ENCODE measurements at places on chromosomes 3 and 15.

DNA sequence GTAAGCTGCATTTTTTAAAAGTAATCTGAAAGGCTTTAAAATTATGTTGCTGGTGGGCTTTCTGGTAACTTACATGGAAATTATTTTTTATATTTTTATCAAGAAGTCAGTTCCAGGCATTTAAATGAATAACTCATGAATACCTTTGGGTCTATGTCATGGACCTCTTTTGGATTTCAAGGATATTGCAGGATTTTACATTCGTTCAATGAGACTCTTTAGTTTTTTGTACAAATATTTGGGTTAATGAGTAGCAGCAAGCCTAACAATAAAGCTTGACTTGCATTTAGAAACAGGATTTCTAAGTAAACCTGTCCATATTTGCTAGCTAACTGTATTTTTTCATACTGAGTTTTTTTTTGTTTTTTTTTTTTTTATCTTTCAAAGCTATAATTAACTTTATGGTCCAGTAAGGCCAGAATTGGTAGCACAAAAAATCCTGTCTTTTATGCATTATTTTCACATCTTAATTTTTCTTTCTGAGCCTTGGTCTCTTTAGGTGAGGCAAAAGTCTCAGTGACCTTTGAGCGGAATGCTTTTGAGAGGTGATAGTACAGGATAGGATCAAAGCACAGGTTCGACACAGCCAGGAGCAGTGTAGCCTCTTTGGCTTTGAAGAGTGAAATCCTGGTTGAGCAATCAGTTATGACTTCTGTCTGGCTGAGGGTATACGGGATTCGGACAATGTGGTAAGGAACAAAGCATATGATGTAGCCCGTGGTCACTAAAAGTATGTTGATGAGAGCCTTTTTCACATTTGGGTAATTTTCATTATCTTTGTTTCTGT lies 4.8 kb downstream of the GPR171 start:
- no peak for DNase-seq

DNA sequence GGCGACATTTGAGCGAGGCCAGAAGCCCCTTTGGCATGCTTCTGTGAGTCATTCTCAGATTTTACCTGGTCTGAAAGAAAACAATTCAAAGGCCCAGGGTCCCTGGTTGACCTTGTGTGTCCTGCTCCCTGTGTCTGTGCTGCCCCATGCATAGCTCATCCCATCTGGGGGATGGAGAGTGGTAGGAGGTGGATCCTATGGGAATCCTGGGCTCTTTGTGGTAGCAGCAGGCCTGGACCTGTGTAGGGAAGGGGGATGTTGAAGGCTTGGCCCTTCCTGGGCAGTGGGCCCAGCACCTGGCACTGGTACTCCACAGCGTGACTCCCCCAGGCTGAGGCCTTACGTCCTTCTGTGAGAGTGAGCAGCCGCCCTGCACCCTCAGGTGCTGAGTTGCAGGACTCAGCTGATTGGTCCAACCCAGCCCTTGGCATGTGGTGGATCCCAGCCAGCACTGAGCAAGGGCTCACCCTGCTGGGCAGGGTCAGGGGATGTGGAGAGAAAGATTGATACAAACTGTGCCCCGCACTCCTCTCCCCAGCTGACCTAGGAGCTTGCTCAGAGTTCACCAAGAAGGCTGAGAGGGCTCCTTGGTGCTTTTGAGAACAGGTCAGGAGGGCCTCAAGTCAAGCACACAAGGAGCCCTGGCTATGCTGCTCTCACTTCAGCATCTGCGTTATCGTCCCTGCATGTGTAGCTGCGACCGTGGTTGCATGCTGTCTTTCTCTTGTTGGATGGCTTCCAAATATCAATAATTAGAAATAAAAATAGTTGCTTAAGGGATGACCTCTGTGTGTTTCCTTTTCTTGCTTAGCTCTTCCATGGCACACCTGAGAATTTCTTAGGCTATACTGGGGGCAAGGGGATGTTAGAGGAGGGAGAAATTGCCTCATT lies 21.4 kb upstream of the JMJD7 start:
- DNase-seq = no peak

GRCh38 chr3:120382941-120383447 lies 33.8 kb upstream of the LRRC58 start:
- no peak for DNase-seq

GRCh38 chr3:61617041-61617440 lies 55.7 kb downstream of the PTPRG start:
- DNase-seq = no peak

- DNase-seq = no peak
Observed at GRCh38 chr3:3586843-3587646, 212.2 kb upstream of the LRRN1 start.

GRCh38 chr3:46948830-46949671 lies 27.5 kb downstream of the CCDC12 start:
- DNase-seq = no peak

GRCh38 chr15:93825682-93826081 lies 405.7 kb upstream of the MCTP2 start:
- DNase-seq = no peak

GRCh38 chr3:128356822-128357221 lies 109.9 kb downstream of the DNAJB8 start:
- no peak for DNase-seq

DNA sequence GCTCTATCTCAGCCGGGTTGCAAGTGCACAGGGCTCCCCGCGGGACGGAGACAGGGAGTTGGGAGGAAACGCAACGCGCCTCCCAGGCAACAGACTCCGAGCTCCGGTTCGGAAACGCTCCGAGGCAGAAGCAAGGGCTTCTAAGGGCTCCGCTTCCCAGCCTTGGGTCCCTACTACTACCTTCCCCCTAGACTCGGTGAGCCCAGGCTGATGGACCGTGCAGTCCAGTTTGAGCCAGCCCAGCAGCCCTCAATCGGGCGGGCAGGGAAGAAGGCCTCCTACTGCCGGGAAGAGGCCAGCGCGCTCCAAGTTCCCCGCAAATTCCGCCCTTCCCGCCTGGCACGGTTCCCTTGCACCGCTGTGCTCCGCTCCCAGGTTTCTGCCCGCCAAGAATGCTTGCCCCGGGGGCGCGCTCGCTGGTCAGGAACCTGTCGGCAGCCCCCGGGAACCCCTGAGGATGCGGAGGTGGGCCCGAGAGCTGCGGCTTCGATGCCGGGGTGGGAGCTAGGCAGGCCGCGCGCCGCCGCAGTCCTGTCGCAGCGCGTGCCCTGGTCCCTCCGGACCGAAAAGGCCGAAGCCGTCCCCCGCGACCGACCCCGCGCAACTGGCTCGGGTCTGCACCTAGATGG lies 728 bp downstream of the TRANK1 start:
- peak; percentile 59 for DNase-seq

DNA sequence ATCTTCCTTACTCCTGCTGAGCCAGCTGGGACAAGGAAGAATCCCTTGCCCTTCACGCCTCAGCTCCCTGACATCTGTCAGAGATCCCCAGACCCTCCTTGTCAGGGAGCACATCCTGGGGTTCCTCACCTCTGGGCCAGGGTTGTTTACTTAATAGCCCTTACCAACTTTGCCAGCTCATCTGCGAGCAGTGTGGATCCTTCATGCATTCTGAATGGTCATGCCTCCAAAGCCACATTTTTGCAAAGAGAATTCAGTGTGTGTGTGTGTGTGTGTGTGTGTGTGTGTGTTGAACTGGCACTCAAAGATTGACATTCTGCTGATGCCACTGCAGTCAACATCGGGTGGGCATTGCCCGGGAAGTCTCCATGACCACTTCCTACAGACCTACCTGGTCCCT lies 112.6 kb downstream of the SLC49A4 start:
- DNase-seq = no peak

DNA sequence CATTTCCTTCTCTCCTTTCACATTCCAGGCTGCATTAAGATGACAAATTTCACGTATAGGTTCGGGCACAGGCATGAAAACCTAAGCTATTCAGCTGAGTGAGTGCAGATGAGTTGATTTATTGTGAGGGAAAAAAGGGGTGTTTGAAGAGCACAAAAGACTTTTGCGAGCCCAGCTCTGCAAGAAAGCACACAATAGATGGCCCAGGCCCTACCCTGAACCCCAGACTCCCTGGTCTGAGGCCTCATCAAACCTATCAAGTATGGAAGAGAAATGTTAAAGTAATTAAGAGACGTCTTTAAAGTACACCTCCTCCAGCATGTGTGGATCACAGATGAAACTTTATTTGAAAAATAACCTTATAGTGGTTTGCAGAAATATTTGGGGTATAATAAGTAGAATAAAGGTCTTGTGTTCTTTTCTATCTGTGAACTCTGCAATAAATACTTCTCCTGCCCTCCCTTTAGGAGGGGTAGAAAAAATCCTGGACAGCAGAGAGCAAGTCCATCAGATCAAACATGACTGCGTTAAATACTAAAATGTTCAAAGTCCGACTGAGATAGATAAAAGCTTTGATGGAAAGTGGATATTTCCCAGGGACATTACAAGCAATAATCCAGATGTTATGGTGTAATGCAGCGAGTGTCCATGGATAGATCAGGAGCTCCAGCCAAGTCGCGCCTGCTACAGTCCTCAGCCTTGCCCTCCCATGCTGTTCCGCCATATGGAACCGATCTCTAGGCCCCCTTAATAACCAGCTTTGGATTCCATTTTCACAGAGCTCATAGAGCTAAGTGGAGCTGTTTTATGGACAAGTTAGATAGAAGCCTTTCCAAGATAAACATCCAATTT lies 121.5 kb downstream of the MCTP2 start:
- DNase-seq = no peak

DNA sequence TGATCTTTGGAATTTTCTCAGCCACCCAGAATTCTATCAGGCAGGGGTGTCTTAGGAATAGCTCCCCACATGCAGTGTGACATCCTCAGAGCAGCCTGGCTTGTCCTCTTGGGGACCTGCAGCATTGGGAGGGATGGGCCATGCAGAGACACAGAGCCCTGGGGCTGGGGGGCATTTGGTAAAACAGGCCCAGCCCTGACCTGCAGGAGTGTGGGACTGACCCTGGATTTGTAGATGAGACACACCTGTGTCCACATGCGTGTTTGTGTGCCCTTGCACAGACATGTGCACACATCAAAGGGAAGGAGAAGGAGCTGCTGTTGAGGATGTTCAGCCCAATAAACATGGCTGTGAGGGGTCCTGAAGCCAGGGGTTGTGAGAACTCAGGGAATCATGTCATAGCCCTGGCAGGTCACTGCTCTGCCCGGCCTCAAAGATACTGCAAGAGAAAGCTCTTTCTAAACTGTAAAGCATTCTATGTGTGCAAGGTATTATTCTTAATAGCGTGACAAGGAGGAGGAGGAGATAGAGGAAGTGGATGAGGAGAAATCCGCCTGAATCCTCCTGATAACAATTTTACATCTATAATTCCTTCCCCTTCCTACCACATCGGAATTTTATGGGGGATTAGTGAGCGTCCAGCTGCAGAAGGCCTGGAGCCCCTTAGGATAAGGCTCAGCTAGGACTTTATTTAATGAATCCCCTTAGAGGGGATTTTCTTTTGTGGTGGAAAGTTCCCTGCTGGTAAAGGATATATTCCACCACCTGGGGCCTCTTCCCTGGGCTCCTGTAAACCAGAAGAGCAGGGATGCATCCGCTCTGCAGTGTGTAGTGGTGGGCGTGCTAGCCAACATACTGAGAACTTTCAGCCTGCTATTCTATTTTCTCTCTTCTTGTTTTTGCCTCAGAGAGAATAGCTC lies 245.5 kb downstream of the EPHB1 start:
- no peak for DNase-seq

- no peak for DNase-seq
Observed at GRCh38 chr3:10330319-10330718, 9.4 kb upstream of the SEC13 start.

DNA sequence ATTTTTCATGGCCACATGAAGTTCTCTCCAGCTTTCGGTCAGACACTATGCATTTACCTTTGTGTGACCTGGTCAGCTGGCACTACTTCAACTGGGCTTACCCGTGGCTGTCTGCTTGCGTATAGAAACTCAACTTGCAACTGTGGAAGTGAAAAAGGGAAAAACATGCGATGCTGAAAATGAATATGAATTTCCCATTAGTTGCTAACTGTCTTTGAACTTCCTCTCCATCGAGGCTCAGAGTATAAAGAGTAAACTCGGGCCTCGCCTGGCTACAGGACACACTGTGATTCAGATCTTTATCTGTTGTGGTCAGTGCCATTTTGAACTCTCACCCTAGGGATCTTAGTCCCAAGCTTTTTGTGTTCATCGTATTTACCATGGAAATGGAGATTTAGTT lies 26.8 kb downstream of the NFKBIZ start:
- no peak for DNase-seq

- DNase-seq = no peak
Observed at GRCh38 chr3:13869761-13870343, 10.0 kb downstream of the WNT7A start.

- DNase-seq = no peak
Observed at GRCh38 chr3:159726231-159726964, 262.2 kb upstream of the IL12A start.

GRCh38 chr3:61938878-61939549 lies 377.6 kb downstream of the PTPRG start:
- DNase-seq = no peak

DNA sequence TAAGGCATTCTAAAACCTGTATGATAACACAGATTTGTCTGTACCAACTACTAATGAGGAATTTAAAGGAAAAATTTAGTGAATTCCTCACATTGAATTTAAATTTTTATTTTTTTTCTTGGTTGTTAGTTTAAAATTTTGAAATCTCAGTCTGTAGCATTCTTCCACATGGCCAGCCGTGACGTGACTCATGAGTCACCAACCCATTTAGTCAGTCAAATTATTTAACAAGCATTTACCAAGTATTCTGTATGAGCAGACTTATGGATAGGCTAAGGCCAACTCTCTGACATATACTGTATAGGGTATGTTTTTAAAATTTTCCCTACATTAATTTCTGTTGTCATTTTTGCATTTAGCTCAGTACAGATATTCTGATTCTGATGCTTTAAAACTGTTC lies 112.9 kb downstream of the CNTN4 start:
- no peak for DNase-seq

- no peak for DNase-seq
Observed at GRCh38 chr3:40268802-40269524, 40.5 kb upstream of the EIF1B start.

DNA sequence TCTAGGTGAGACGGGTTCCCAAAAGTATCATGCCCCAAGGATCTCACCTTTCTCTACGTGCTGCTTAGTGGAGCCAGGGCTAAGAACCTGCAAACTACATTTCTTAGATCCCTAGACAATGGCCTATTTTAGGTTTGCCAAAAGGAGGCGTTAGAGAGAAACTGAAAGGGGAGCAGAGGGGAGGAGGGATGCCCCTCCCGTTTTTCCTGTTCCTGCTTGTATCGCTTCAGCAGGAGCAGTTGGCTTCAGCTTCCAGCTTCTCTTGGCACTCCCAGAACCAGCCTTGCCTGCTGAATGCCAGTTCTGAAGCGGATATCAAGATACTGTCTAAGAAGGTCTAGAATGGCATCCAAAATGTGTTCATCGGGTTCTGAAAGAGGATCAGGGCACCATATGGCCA lies 58.4 kb upstream of the ABHD17C start:
- DNase-seq = no peak

GRCh38 chr15:51243774-51244173 lies 94.6 kb downstream of the CYP19A1 start:
- DNase-seq = no peak

All from Kasumi-1 (cell line).